ENCODE measurements at places on chromosomes 13 and 19.

- no peak for DNase-seq
Measured at GRCh38 chr13:103187721-103188156, 121.5 kb upstream of the SLC10A2 start.

DNA sequence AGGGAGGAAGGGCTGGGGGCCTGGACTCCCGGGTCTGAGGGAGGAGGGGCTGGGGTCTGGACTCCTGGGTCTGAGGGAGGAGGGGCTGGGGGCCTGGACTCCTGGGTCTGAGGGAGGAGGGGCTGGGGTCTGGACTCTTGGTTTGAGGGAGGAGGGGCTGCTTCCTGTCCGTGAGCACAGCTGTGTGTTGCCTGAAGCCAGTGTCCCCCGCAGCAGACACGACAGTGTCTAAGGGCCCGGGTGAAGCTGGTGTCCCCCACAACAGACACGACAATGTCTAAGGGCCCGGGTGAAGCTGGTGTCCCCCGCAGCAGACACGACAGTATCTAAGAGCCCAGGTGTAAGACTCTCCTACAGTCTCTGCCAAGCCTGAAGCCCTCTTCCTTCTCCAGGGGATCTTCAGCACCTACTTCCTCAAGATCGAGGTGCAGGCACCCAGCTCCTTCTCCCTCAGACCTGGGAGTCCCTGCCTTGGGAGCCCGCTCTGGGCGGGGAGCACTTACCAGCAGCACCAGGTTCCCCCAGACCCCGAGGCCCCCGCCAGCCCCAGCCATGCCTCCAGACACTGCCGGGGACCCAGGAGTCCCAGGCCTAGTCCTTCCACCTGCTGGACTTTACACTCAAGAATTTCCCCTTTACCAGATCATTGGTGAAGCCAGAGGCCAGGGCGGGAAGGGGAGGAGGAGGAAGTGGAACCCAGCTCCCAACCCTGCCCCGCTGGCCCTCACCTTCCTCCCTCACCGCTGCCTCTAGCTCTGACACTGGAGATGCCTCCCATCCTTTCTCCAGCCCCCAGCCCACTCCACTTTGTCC lies at the start of gene PTPRH:
Gene PTPRH (minus strand): TSS at position 622 of the 813 bp plus-strand sequence. CDS start 68 bp downstream, at position 554.
- DNase-seq, result no peak

DNA sequence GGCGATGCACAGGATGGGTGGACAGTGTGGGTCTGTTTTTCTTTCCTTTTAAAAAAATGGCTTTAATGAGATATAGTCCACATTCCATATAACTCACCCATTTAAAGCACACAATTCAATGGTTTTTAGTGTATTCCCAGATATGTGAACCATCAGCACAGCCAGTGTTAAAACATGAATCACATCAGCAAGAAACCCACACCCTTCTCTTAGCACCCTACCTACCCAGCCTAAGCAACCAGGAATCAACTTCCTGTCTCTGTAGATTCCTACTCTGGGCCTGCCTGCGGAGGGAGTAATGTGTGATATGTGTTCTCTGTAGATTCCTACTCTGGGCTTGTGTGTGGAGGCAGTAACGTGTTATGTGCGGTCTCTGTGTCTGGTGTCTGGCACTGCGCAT lies 11.9 kb downstream of the TMEM255B start:
- DNase-seq, result no peak

DNA sequence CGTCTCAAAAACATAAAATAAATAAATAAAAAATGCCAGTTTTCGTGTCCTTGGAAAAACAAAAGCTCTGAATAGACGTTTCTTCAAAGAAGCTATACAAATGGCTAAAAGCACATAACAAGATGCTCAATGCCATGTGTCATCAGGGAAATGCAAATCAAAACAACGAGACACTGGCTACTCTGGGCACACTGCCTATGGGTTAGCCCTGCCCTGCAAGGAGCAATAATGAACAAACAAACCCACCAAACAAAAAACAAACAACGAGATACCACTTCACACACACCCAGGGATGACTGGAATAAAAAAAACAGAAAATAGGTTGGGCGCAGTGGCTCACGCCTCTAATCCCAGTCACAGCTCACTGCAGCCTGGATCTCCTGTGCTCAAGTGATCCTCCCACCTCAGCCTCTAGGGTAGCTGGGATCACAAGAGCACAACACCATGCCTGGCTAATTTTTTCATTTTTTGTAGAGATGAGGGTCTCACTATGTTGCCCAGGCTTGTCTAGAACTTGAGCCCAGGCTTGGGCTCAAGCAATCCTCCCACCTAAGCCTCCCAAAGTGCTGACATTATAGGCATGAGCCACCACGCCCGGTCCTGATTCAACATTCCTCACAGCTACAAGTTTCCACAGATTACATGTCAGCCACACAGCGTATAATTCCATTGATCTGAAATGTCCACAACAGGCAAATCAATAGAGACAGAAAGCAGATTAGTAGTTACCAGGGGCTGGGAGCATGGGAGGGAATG lies 15.5 kb upstream of the ISYNA1 start:
- no peak for DNase-seq

GRCh38 chr13:26957182-26957581 lies 196.6 kb upstream of the GPR12 start:
- no peak for DNase-seq

- DNase-seq, result no peak
Measured at GRCh38 chr13:111537843-111538499, 217.5 kb downstream of the TEX29 start.

GRCh38 chr13:40408602-40409001 lies 257.8 kb downstream of the FOXO1 start:
- no peak for DNase-seq

- DNase-seq, result no peak
Measured at GRCh38 chr19:41868120-41868988, 8.3 kb downstream of the RPS19 start.

DNA sequence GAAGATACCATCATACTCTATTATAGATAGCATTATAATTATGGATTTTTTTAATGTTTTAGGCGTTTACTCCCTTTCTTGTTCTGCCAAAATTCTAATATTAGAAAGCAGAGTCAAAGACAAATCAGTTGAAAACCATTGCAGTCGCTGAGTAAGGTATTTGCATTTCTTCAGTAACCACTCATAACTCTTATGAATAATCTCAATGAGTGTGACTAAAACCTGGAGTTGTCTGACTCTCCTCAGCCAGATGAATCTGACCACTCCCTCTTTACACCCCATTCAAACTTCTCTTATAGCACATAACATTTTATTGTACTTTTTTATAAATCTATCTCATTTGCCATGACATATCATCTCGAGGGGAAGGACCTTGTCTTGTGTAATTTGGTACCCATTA lies 1006.5 kb downstream of the DIAPH3 start:
- DNase-seq, result no peak

DNA sequence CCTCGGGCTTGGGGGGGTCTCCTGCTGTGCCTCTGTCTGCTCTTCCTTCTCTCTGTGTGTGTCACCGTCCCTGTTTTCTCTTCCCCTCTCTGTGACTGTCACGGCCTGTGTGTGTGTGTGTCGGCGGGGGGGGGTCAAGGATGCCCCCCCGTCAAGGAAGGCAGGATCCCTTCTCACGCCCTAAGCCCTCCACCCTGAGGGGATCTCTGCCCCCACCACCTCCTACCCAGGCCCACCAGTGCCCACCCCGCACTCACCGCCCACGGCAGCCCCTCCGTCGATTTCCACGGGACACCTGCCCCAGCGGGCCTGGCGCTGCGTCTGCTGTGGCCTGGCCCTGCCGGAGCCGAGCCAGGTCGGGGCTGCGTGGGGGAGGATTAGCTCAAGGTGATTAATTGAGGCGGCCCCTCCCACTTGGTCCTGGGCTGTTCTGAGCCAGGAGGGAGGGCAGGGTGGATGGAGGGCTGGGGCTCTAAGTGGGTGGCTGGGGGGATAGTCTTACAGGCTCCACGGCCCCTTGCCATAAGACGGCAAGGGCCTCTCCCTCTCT lies at the start of gene RAX2:
Gene RAX2 (minus strand): TSS at position 323 of the 550 bp plus-strand sequence. CDS start 486 bp downstream, outside the sequence.
- DNase-seq, result no peak

GRCh38 chr13:42498521-42498920 lies 75.4 kb upstream of the TNFSF11 start:
- no peak for DNase-seq

DNA sequence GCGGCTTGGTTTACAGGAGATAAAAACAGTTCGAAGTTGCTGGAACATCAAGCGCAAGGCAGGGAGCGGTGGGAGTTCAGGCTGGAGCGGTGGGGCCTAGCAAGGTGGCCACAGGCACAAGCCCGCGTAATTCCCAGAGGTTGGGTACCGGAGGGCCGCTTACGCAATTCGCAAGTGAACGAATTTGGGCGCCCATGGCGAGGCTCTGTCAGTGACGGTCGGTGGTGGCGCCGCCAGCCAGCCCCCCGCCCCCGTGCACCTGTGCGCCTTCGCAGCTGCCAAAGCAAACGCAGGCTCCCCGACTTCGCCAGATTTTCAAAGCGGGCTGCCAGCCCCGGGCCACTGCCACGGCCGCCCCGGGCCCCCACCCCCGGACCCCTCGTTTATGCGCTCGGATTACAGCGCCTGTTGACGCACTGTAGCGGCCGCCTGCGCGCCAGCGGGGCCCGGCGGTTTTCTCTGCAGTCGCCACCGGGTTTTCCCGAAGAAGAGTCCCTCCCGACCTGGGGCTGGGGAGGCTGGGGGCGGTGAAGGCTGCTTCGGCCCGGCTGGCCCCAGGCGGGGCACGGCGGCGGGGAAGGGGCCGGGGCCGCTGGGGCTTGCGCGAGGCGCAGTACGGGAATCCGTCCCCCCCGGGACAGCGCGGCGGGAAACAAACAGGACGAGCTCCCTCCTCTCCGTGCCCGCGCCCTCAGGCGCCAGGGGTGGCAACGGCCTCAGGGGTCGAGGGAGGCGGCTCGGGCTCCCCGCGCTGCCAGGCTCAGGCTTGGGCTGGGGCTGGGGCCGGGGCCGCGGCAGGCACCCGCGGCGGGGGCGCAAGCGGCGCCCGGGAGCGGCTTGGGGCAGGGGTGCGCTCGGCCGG lies 709 bp downstream of the N4BP2L1 start:
- DNase-seq, result peak; percentile 93

DNA sequence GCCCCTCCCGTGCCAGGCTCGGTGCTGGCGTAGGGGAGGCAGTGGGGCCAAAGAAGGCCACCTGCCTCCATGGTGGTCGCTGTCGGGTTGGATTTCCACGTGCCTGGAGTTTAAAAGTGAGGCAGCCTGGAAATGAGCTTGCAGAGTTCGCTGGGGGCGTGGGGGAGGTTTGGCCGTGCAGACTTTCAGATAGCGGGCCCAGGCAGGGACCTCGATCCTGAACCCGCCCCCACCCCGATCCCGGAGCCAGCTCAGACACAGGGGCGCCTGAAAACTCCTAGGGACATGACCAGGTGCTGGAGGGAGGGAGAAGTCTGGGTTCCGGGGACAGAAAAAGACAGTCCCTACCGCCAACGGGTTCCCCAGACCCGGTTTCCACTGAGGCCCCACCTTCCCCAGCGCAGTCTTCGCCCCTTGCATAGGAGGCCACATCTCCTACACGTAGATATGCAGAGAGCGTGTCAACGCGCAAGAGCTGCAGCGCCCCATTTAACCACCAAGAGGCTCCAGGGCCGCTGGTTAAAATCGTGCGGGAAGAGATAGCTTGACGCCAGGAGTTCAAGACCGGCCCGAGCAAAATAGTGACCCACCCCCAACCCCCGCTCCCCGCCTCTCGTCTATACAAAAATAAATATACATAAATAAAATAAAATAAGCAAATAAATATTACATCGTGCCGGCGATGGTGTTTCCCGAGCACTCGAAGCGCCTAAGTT lies 8.5 kb downstream of the CCDC8 start:
- DNase-seq, result no peak

DNA sequence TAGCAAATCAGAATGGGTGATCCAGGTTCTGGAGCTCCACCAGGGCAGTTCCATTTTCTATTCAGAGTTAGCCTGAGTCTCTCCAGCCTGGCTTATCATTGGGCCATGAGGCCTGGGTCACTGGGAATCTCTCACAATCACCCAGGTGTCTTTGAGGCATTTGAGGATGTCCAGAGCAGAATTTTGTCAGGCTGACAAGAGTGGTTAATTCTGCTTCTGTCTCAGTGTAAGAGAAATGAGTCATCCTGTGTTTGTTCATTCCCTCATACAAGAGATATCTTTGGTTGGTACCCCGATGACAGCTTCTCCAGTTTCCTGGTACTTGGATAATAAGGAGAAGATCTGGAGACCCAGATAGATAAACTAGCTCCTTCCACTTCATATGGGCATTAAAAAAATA lies 10.4 kb downstream of the ZNF93 start:
- no peak for DNase-seq

Data from posterior cingulate gyrus (tissue), 11 donors.